ENCODE measurements at places on chromosomes 11 and 22.
A peak's percentile ranks its signal among the peaks of the same experiment; 100 is the strongest.

DNA sequence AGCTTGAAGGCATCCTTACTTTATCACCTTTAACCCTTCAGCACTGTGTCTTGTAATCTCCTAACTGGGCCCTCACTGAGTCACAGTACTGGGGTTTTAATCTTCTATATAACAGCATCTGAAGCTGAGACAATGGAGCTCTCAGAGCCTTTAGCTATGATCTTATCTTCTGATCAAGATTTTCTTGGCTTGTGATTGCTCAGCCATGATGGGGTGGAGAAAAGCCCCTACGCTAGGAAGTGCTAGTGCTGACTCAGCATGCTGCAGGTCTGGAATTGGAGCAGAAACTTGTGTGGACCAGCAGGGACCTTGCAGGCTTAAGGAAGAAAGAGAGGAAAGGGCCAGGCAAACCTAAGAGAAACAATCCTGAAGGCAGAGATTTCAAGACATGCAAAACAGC lies 71.7 kb upstream of the EED start:
- no peak for DNase-seq

DNA sequence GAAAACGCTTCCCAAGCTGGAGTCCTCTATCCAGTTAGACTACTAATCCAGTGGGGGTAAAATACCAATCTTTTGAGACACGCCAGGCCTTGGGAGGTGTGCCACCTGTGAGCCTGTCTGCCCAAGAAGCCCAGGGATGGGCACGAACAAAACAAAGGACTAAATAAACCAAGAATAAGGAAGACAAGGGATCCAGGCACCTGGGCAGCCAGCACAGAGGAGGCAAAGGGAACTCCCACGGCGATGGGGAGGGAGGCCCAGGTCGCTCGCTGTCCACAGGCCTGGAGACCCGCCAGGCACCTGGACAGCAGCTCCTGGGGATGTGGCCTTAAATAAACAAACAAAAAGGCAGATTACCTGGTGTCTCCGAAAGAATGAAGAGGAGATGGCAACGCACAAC lies 31.4 kb downstream of the LRFN4 start:
- no peak for DNase-seq

DNA sequence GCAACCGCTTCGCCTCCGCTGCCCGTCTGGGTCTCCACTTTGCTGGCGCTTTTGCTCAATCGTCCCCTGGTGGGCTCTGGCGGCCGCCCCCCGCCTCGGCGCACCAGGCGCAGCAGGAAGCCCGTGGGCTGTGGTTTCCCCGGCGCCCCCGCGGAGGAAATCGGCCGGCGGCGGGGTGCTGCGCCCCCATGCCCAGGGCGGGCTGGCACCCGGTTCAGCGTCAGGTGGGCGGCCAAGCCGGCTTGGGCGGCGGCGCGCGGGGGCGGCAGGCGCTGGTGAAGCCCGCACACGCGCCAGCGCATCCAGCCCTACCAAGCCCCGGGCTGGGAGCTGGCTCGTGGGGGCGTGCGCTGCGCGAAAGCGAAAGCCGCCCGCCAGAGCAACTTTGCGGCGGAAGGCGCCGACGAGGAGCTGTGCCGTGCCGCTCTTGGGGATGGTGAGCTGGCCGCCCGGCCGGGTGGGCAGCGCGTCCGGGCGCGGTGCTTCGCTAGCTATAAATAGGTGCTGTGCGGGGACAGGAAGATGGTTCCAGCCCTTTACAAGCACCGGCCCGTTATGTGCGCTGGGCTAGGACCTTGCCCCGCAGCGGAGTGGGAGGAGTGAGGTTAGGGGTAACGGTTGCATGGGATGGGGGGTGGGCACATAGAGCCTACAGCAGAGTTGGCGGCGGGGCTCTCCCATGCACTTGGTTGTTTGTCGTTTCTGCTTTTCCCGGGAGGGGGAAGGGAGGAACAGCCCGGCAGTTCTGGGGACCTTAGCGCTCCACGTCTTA lies 25.0 kb upstream of the SUSD2 start:
- DNase-seq, result no peak

- DNase-seq, result no peak
Measured at GRCh38 chr22:26904483-26904882, 247.1 kb downstream of the MIAT start.

DNA sequence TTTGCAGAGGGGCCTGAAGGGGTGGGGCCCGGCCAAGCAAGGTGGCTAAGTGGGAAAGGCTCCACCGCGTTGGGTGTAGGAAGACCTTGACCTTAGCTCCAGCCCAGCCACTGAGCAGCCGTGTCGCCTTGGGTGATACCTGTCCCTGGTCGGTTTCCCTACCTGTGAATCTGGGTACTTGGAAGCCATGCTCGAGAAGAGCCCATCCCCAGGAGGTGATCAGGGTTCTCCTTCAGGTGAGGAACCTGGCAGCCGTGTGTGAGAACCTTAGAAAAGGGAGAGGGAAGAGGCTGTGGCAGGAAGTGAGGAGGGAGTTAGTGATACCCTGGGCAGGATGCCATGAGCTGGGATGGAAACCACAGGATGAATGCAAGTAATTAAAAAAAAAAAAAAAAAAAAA lies 21.6 kb downstream of the PPARA start:
- DNase-seq, result no peak

GRCh38 chr22:49633010-49633324 lies 194.7 kb downstream of the BRD1 start:
- DNase-seq, result no peak

DNA sequence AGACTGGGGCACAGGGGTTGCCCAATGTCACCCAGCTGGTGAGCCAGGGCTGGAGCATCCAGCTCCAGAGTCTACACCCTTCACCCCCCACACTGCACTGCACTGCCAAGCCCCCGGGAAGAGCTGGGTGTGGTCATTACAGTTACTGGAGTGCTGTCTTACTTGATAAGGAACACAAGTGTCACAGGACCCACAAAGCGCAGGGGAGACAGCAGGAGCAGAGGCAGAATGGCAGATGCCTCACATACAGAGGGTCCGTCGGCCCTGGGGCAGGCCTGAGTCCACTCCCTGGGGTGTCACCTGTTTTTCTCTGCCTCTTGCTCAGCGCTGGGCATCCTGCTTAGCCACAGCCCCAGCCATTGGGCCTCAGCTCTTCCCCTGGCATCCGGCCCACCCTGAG lies 7.7 kb downstream of the IL2RB start:
- no peak for DNase-seq

GRCh38 chr22:27718186-27719035 lies 83.1 kb downstream of the MN1 start:
- no peak for DNase-seq

DNA sequence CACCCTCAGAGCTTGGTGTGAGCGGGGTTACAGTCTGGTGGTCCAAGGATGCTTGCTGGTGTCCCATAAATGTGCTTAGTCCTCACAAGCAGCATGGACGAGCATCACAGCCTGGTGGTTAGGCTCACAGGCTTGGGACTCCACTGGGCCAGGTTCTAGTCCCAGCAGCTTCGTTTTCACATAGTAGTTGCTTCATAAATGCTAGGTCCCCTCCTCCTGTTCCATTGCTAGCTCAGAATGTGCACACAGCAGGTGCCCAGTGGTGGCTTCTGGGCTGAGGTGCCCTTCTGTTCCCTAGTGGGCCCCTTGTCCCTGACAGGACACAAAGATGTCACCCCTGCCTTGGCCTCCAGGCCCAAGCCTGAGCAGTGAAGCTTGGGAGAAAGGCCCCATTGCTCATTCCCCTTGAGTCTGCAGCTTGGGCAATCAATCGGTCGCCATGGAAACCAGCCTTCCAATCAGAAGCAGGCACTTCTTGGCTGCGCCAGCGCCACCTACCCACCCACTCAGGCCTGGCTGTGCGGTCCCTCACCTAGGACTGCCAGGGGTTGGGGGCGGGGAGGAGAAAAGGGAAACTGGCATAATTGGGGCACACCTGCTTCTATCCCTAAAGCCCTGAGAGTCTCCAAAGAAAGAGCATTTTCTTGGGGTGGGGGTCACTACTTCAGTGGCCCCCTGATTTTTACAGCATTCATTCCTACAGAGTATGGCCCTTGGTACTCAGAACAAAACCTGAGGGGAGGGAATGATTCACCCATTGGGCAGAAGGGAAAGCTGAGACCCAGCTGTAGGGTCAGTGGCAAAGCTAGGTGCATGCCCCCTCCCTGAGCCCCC lies 48.1 kb downstream of the CYTH4 start:
- peak; percentile 66 for DNase-seq

DNA sequence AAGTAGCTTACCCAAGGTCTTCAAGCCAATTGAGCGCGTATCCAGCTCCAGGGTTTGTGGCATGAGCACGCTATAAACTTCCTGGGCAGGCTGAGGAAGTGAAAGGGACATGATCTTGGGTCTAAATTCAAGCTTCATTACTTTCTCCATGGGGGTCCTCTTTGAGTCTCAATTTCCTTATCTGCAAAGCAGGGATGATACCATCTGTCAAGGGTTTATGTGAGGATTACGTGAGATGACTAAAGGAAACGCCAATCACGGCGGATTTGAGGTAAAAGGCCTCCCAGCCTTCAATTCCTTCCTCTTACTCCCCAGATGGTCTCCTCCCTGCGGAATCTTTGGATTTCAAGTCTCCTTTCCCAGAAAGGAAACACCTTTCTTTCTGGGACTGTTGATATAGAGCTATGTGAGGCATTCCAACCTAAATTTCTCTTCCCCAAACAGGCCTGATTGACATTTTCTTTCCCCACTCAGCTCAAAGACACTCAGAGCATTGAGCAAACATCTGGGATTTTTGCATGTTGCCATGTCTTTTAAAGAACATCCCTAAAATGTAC lies 474.4 kb downstream of the INSC start:
- no peak for DNase-seq

DNA sequence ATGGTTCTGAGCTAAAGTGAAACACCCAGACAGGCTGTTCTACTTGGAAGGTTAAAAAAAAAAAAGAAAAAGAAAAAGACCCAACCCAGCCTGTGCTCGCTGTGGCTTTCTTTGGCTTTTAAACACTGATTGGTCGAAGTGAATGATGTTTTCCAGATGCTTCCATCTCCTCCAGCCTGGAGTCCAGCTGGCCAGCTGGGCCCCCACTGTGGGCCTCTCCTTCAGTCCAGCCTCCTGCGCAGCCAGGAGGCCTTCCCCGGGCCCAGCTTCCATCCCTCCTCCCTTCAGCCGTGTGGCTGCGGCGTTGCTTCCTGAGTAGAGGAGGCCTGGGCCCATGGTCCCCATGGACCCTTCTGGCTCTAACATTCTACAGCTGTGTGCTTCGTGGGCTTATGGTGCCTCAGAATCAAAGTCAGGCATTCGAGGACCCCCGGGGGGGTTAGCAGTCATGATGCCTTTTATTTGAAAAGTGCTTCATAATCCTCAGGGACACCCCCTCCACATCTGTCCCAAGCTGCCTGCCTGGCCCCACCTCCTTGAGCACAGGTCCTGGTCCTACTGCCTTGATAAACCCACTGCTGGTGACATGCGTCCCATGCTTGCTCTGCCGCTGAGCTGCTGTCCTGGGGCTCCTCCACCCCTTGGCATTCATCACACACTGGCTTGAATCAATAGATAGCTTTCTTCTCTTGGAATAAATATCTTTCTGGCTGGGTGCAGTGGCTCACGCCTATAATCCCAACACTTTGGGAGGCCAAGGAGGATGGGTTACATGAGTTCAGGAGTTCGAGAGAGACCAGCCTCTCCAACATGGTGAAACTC lies 42.2 kb upstream of the FBLN1 start:
- no peak for DNase-seq

DNA sequence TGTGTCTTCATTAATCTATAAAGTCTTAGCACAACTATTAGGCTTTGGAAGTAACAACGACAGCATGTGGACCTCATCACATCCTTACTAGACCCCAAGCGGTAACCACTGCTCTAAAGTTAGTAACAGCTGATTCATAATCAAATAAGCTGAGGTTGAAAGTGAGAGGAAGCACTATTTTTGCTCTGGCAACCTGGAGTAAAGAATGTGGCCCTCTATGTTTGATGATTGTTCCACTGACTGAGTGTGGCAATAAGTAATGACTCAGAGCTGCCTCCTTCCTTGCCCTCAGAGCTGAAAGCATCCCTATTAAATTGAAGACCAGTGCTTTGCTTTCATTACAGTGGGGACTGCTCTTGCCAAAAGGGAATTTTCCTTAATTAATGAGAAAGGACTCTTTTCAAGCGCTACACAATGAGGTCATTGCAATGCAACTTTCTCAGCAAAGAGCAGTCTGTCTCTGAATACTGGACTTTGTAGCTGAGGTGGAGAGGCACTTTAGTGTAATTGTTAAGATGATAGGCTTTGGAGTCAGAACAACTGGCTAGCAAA lies 906.1 kb upstream of the RAG2 start:
- DNase-seq, result no peak

GRCh38 chr22:39953101-39953500 lies 7.1 kb upstream of the TMA7B start:
- DNase-seq, result peak; percentile 14

DNA sequence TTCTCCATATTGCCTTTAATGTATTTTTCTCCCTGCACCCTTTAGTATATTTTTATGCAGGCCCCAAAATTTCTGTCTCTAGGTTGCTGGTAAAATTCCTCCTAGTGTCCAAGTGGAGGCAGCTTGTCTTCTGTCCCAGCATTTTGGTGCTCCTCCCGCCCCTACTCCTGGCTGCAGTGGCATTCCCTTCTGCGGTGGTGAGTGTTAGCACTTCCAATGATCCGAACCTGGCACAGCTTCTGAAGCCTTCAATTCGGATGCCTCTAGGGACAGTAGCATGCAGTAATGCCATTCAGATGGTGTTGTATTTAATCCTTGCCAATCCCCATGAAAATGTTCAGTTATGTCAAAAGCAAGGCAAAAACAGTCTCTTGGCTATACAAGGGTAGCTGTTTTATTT lies 5.9 kb downstream of the YWHAH start:
- DNase-seq, result no peak

DNA sequence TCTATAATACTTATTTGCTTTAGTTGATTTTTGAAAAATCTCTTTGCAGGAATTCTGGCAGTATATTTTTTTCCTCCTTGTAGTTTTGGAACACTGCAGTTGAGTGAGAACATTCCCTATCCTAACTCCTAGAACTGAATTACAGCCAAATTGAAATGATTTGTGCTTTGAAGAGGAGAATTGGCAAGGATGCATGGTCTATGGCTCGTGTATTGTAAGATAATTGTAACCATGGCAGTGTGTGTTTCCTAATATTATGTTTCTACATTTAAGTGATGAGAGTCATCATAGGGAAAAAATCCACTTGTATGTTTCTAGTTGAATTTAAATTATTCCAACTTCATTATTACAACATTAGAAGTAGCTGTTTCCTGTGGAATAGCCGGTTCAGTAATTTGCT lies 80.9 kb upstream of the MYO18B start:
- DNase-seq, result no peak
